ENCODE measurements at places on chromosomes 12 and 14.

GRCh38 chr14:104307246-104307626, 168.8 kb downstream of the KIF26A start:
- DNase-seq = no peak

DNA sequence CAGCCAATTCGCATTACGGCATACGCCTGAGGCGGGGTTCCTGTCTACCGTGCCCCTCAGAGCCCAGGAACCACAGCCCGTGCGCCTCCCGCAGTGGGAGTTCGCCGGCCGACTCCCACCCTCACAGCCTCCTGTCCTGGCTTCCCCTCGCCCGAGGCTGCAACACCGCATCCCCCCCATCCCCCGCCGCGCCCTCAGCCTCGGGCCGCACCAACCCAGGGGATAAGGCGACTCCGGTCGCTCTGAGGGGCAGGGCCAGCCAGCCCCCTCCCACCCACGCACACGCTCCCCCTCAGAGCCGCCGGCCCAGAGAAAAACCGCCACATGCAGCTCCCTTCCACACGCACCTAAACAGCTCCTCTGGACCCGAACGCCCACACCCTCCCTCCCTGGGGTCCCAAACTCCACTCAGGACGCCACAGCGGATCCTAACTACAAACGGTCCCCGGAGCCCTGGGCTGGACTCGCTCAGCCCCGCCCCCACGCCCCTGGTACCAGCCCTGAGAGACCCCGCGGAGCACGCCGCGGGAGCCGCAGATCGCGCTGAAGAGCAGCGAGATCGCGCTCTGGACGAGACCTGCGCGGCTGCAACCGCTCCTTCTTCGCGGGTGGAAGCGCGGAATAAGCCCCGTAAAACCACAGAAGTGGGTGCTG, at the start of gene C14orf39:
Gene C14orf39 (minus strand): TSS at position 466 of the 654 bp plus-strand sequence. CDS start 985 bp downstream, outside the sequence.
- no peak for DNase-seq

DNA sequence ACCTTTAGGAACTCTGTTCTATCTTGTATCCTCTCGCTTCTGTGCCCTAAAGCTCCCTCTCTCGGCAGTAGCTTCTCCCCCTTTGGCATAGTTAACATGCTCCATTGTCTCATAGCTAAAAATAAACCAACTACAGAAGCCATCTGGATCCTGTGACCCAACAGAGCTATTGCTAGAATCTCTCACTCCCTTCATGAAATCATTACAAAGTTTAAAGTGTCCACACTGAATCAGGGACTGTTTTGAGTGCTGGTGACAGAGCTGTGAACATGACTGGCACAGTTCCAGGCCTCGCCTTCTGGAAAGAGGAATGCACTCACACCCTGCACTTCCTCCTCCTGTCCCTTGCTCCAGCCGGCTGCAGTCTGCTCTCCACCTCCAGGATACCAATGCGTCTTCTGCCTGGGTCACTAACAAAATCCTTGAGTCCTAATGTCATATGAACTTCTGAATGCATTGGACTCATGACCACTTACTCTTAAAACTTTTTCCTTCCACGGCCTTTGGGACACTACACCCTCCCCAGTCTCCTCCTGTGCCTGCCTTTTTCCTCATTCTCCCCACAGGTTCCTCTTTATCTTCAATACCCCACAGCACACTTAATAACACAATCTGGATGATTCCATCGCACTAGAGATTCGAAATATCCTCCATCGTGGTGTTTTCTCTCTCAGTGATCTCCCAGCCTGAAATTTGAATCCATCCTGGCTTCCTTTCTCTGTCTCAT, 13.2 kb downstream of the PLBD1 start:
- peak; percentile 90 for DNase-seq

DNA sequence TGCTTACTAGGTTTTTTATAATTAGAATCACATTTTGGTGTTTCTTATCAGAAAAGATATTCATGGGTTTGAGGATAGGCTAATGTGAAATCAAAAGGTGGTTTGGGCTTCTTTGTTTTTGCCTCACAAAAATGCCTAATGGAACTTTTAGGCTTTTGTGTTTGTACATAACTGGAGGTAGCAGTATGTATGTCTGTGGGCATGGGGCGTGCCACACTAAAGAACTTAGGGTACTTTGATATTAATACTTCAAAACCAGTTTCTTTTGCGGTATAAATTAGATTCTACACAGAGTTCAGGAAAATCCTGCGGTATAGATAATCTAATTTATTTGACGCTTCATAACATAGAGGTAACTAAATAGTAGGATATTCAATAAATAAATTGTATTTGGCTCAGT, 1.9 kb downstream of the ETV6 start:
- DNase-seq = peak; percentile 34

DNA sequence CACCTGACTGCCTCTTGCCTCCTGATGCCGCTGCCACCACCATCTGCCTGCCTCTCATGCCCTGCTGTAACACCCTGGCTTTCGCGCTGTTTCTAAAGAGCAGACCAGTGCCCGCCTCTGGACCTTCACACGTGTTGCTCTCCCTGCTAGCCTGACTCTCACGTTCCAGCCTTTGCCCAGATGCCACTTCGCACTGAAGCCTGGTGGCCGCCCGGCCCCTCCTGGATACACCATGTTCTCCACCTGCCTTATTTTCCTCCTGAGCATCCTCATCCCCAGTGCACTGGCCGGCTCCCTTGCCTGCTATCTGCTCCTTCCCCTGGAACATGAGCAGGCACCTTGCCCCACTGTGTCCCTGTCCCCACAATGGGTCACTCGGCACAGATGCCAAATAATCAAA, 146.5 kb downstream of the PIWIL1 start:
- no peak for DNase-seq

GRCh38 chr12:120539303-120539702, 5.1 kb downstream of the RNF10 start:
- no peak for DNase-seq

GRCh38 chr12:76704693-76705092, 59.2 kb upstream of the ZDHHC17 start:
- no peak for DNase-seq

- no peak for DNase-seq
Observed at GRCh38 chr14:101442451-101442850, 118.8 kb upstream of the DIO3 start.

- DNase-seq = no peak
Observed at GRCh38 chr14:89658977-89659670, 242.1 kb upstream of the FOXN3 start.

GRCh38 chr14:32400480-32400879, 71.4 kb downstream of the AKAP6 start:
- no peak for DNase-seq

DNA sequence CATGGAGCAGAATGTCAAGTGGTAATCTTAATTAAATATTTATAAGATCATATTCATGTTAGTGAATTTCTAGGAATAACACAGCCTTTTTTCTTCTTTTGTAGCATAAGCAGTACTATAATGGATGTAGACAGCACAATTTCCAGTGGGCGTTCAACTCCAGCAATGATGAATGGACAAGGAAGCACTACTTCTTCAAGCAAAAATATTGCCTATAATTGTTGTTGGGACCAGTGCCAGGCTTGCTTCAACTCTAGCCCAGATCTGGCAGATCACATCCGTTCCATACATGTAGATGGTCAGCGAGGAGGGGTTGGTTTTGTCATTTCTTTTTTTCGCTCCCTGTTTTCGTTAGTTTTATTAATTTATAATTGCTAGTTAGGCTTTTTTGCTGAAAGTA, 23.1 kb downstream of the AEBP2 start:
- DNase-seq = no peak

GRCh38 chr12:103882861-103883596, 42.0 kb upstream of the NT5DC3 start:
- DNase-seq = no peak

GRCh38 chr12:62472472-62472871, 5.8 kb downstream of the MON2 start:
- DNase-seq = no peak

- DNase-seq = no peak
Observed at GRCh38 chr12:102374190-102374589, 106.2 kb downstream of the IGF1 start.

GRCh38 chr14:37643701-37644100, 48.3 kb downstream of the TTC6 start:
- no peak for DNase-seq

DNA sequence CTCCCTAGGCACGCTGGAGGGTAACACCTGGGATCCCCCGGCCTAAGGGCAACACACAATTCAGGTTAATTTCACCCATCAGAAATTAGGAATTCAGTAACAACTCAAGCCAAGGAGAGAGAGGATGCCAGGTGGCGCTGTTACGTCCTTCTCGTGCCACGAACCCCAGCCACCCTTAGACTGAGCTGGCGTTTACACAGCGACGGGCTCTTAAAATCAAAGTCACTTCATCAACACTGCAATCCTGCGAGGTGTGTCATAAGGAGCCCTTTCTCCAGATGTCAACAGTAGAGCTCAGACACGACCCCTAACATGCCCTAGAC, 110.6 kb upstream of the TMEM132D start:
- DNase-seq = no peak

- peak; percentile 67 for DNase-seq
Observed at GRCh38 chr14:63470962-63471793, 72.0 kb downstream of the PPP2R5E start.

Measured in inflammatory macrophage treated with lipopolysaccharide for 1 hour (primary cell).